Colonic mucosa (tissue), 4 donors: ENCODE measurements at places on chromosomes 7 and 10. TPM values are rescaled to one million over a fixed set of nuclear protein-coding genes. Genes with fewer than 3 reads are reported as not detected.

The WDFY4 gene
- total RNA-seq: 1.5 TPM

The STX1A gene
- total RNA-seq: 7.0 TPM

The SPDYE2 gene
- total RNA-seq: not detected

The TRIM50 gene
- not detected for total RNA-seq

The BAMBI gene
- total RNA-seq: 4.6 TPM

The ITPRID1 gene
- total RNA-seq: 0.91 TPM

The PTPRE gene
- 15.9 TPM for total RNA-seq

The HKDC1 gene
- total RNA-seq: 19.0 TPM

The MARVELD1 gene
- 25.7 TPM for total RNA-seq

The C7orf33 gene
- not detected for total RNA-seq

The TNRC18 gene
- 90.9 TPM for total RNA-seq

The C7orf57 gene
- not detected for total RNA-seq

The CLEC2L gene
- total RNA-seq: not detected

The PDE6C gene
- total RNA-seq: not detected

The GUSB gene
- 80.0 TPM for total RNA-seq

The NMT2 gene
- total RNA-seq: 14.4 TPM

The EPHA1 gene
- total RNA-seq: 16.0 TPM

The LLCFC1 gene
- not detected for total RNA-seq

The RHOBTB1 gene
- 2.5 TPM for total RNA-seq

The TMEM176B gene
- 154 TPM for total RNA-seq

The TSPAN33 gene
- total RNA-seq: 3.8 TPM

The DGKI gene
- 0.35 TPM for total RNA-seq

The C10orf62 gene
- total RNA-seq: not detected

The OR2A12 gene
- total RNA-seq: not detected

The MMD2 gene
- not detected for total RNA-seq

The DENND2A gene
- 7.4 TPM for total RNA-seq

The WNT16 gene
- total RNA-seq: not detected

The FAM237B gene
- total RNA-seq: not detected

The NRF1 gene
- total RNA-seq: 13.4 TPM

The ARHGAP22 gene
- 1.6 TPM for total RNA-seq

The AKR1C4 gene
- not detected for total RNA-seq

The GATA3 gene
- 0.54 TPM for total RNA-seq

The C10orf143 gene
- total RNA-seq: 3.1 TPM

The ITGB1 gene
- 254 TPM for total RNA-seq

The POP7 gene
- 43.4 TPM for total RNA-seq

The CPA5 gene
- total RNA-seq: not detected

The NUTM2E gene
- not detected for total RNA-seq

The PSTK gene
- total RNA-seq: 2.6 TPM

The MAGI2 gene
- 2.4 TPM for total RNA-seq

The ZNF804B gene
- not detected for total RNA-seq

The GLRX3 gene
- 86.5 TPM for total RNA-seq

The ATG9B gene
- total RNA-seq: 1.2 TPM

The PAX4 gene
- 0.88 TPM for total RNA-seq

The CDC123 gene
- total RNA-seq: 47.9 TPM

The IGF2BP3 gene
- 1.2 TPM for total RNA-seq

The SKAP2 gene
- total RNA-seq: 41.6 TPM

The ODAD2 gene
- 0.61 TPM for total RNA-seq
